D721Med (cell line): ENCODE measurements at places on chromosomes 6 and 20.

DNA sequence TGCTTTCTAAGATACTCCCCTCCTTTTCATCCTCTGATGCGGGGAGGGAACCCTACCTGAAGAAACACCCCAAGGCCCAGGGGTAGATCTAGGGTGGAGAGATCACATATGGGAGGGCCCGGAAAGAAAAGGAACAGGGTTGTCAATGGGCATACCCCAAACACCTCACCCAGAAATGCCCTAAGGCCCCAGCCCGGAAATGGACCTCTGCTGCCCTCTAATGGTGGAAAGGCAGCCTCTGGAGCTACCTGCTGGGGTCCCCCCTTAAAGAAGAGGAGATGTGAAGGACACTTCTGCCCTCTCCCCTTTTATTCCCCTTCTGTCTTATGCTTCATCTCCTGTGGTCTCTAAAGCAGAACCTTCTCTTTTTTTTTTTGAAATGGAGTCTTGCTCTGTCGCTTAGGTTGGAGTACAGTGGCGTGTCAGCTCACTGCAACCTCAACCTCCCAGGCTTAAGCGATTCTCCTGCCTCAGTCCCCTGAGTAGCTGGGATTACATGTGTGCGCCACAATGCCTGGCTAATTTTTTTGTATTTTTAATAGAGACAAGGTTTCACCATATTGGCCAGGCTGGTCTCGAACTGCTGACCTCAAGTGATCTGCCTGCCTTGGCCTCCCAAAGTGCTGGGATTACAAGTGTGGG lies 458 bp upstream of the ARMC12 start:
- DNase-seq: peak; percentile 75

- DNase-seq: no peak
Observed at GRCh38 chr20:43843096-43843964, 71.3 kb upstream of the TOX2 start.

DNA sequence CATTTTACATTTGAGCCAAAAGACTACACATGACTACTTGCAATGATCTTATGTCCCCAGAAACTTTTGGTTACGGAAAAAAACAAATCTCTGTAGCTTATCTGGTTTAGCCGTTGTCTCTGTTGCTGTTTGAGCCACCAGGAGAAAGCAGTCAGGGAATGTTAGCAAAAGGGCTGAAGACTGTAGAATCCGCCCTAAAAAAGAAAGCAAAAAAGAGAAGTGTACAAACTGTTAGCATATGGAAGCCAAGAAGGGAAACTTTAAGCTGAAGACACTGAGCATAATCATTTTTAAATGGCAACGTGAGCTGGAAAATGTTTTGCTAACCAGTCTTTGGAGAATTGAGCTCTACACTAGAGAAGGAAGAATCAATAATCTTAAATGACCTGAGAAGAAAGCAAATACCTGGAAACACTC lies 69.9 kb upstream of the MYLIP start:
- no peak for DNase-seq

- DNase-seq: peak; percentile 46
Observed at GRCh38 chr6:152201120-152201519, 393.6 kb downstream of the ESR1 start.

DNA sequence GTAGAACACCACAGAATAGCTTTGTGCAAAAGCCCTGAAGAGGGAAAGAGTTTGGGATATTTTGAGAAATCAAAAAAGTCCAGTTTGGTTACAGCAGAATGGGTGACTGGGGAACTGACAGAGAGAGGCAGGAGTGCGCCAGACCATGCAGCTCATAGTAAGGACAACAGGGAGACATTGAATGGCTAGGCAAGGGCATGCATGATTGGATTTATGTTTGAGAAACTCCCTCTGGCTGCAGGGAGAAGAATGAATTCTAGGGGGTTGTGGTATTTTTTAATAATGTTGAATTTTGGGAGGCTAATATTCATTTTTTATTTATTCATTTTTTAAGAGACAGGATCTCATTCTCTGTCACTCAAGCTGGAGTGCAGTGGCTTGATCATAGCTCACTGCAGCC lies 49.9 kb downstream of the TGM2 start:
- no peak for DNase-seq

DNA sequence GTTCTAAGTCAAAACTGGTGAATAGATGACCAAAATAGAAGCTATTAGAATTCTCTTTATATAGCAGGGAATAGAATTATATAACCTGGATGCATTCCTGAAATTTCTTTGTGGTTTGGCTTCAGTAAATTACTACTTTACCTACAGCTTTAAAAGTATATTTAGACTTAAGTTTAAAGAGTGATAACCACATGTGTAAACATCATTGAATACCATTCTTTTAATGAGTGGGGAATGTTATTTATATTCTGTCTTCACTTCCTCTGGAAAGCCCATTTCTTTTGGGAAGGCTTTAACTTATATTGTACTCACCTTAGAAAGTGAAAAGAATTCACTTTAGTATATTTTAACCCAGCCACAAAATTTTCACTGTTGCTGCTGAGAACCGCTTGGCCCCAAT lies 39.1 kb downstream of the PLEKHG1 start:
- DNase-seq: no peak

GRCh38 chr20:60453388-60454246 lies 495.4 kb downstream of the CDH26 start:
- no peak for DNase-seq

- no peak for DNase-seq
Observed at GRCh38 chr20:47981222-47981621, 195.9 kb upstream of the SULF2 start.

- DNase-seq: no peak
Observed at GRCh38 chr6:25835442-25836283, 3.8 kb upstream of the SLC17A1 start.

- no peak for DNase-seq
Observed at GRCh38 chr6:11062083-11062482, 18.0 kb upstream of the ELOVL2 start.

DNA sequence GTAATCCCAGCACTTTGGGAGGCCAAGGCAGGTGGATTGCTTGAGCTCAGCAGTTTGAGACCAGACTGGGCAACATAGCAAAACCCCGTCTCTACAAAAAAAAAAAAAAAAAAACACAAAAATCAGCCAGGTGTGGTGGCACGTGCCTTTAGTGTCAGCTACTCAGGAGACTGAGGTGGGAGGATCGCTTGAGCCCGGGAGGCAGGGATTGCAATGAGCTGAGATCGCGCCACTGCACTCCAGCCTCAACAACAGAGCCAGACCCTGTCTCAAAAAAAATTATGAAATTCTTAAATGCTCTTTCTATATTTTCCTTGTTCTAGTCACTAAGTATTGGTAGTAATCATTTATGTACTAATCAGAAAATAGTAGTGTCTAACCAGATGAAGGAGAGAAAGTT lies 30.6 kb downstream of the SYTL3 start:
- DNase-seq: no peak

DNA sequence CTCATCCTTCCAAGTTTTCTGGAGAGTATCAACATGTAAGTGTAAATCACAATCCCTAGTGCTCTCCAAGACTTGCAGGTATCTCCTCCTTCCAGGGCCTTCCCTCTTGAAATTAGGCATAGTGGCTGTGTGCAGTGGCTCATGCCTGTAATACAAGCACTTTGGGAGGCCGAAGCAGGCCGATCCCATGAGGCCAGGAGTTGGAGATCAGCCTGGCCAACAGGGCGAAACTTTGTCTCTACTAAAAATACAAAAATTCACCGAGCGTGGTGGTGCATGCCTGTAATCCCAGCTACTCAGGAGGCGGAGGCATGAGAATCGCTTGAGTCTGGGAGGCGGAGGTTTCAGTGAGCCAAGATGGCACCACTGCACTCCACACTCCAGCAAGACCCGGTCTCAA lies 9.4 kb upstream of the ANGPT4 start:
- no peak for DNase-seq

DNA sequence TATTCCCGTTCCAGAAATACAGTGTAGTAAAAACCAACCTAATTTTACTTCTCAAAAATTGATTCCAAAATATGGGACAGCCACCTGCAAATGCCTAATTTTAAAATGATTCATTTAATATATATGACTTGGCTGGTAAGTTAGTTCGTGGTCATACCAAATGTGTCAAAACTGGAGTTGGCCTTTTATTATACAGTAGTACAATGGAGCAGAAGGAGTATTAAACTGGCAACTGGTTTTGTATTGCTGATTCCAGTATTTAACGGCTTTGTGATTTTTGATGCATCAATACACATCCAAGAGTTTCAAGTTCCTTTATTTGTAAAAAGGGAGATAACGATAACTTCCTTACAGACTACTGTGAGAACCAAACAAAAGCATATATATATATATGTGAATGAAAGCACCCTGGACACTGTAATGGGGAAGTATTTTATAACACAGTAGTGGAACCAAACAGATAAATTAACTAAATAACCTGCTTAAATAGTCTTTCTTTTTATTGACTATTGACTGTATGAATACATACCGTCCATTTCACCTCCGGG lies 24.8 kb downstream of the SAMHD1 start:
- no peak for DNase-seq

GRCh38 chr6:148566664-148567350 lies 180.0 kb upstream of the UST start:
- DNase-seq: no peak

DNA sequence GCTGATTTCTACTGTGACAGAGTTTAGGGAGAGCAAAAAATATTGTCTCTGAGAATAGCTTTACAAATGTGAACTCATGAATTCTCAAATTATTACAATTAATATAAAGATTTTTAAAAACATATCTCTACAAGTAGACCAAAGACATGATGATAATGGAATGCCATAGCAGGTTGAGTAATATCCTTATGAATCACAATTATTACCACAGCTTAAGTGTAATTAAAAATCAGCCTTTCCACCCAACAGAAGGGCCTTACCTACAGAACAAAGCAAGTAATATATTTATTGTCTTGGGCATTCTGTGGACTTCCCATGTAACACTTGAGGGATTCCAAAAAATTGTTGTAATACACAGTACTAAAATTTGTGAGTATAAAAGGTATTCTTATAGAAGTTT lies 1099.6 kb upstream of the GJE1 start:
- no peak for DNase-seq

DNA sequence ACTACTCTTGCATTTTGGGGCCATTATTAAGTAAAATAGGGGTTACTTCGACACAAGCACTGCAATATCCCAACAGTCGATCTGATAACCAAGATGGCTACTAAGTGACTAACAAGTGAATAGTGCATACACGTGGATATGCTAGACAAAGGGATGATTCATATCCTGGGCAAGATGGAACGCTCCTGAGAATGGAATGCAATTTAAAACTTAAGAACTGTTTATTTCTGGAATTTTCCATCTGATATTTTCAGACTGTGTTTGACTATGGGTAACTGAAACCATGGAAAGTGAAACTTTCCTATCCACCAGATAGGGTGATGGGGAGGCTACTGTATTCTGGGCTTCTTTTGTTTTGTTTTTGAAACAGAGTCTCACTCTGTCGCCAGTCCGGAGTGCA lies 66.5 kb downstream of the ILRUN start:
- no peak for DNase-seq

DNA sequence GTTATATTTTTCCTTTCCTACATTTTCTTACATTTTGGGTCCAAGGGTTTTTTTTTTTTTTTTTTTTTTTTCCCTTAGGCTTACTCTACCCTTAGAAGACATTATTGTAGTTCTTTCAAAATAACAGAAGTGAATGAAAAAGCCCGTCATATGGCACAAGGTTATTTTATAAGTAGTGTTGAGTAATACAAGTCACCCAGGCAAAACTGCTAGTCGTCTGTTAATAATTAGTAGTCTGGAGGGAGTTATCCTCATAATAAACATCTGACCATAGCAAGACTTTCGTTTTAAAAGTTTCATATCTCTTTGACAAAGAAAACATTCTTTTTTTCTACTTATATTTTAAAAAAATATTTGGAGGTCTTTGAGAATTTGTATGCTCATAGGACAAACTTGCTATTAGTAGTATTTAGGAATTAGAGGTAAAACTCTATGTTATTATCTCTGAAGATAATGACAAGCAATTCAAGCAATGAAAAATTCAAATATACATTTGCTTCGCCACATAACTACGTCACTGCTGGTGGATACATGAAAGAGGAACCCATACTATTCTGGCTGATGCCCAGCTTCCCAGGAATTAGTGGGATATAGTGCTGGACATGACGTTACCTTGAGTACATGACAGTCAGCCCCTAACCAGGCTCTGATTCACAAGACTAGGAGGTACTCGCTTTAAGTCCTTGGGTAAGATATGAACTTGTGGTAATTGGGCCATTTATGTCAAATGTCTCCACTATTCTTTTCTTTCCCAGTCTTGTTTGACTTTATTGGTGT lies 532.8 kb downstream of the GRIK2 start:
- no peak for DNase-seq

DNA sequence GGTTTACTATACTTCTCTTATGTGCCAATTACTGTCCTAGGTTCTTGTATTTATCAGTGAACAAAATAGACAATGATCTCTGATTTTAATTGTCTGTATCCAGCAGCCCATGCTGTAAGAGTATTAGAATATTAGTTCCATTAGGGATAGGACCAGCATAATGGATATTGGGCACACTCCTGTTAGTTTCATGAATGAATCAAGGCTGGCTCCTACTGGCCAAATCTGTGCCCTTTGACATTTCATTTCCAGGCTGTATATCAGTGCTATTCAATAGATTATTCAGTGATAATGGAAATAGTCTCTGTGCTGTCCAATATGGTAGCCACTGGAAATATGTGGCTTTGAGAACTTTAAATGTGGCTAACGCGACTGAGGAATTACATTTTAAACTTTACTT lies 1007.9 kb upstream of the FLRT3 start:
- DNase-seq: no peak

DNA sequence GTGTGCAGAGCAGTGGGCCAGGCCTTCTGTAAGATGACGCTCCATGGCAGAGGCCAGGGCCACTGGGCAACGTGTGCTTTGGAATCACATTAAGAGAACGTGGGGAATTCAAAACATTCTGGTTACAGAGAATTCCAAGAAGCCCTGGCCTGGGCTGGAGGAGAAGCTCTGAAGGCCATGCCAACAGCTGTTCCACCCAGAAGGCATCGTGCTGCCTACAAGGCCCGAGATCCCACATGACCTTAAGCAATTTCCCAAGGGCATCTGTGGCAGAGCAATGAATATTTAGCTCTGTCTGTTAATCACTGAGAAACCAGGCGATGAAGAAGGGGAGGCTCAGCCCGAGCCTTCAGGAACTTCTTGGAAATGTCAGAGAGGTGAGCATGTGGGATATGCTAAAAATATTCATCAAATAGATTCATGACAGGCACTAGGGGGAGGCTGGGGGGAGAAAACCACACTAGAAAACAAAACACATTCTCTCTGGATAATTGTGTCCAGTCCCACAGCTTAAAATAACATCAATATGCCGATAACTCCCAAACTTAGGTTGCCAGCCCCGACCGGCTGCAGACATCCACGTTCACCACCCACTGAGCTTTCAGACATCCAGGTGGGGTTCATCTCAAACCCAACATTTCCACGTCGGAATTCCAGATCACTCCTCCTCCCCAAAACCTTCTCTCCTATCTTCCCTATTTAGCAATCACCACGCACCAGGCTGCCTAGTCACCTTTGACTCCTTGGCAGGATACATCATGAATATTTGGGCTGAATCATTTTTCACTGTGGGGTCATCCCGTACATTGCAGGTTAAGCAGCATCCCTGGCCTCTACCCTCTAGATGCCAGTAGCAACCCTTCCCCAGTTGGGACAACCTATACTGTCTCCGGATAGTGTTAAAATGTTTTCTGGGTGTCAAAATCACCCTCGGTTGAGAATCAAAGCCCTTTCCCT lies 6.6 kb downstream of the SULF2 start:
- no peak for DNase-seq
